Hindlimb muscle (tissue), 1 donor: ENCODE measurements at places on chromosomes 5 and 9. TPM values are rescaled to one million over a fixed set of nuclear protein-coding genes. Genes with fewer than 3 reads are reported as not detected.
A peak's percentile ranks its signal among the peaks of the same experiment; 100 is the strongest.

The REEP5 gene
- polyA plus RNA-seq: 67.5 TPM

The TEX48 gene
- not detected for polyA plus RNA-seq

The TAS2R1 gene
- polyA plus RNA-seq: not detected

The MVB12B gene
- polyA plus RNA-seq: 21.2 TPM

DNA sequence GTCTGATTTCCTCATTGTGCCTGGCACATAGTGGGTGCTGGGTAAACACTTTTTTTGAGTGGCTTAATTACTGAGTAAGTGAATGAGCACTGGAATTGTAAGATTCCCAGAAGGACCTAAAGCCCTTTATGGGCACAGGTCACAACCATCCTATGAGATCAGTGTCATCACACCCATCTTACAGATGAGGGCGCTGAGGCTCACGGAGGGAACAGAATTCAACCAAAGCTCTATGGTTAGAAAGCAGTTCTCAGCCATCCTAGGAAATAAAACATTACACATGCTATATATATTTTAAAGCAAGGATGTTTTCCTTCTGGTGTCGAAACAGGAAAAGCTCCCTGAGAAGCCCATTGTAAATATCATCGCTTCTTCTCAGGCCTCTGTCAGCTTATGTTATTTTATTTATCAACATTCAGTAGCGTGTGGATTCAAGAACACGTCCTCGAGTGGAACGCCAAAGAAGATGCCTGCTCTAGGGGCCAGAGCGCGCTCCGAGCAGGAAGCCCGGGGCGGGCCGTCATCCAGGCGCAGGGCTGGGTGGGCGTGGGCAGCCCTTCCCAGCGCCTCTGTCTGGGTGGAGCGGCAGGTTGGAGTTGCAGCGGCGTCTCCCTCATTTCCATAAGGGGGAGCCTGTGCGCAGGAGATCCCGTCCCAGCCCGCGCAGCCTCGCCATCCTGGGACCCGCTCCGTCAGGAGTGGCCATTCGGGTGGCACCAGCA is 155.8 kb upstream of the SMIM23 start:
- DNase-seq: peak; percentile 69

- DNase-seq: no peak
Measured at GRCh38 chr9:16358751-16359150, 511.7 kb downstream of the BNC2 start.

DNA sequence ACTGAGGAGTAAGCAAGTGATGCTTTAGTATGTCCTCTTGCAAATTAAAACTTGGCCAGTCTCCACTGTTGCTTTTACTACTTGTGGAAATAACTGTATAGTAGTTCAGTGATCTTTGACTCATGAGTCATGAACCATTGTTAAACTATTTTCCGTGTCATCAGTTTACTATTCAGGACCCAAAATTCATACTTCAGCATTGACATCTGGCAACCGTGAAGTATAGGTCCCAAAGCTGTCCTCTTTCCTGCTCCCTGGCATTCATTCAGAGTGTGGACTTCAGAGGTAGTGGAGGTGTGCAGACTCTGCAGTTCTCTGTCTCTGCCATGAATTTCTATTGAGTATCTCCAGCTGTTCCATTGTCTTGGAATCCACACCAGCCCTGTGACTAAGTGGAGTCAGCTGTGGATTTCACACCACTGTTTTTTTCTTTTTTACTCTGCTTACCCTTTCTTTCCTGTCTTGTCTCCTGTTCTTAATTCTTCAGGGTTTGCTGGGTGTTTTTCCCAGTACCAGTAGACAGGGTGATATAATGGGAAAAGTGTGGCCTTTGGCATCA is 7.5 kb downstream of the TDRD7 start:
- no peak for DNase-seq

- no peak for DNase-seq
Measured at GRCh38 chr9:78677326-78677725, 380.4 kb downstream of the PSAT1 start.

GRCh38 chr5:168347368-168348083 is 56.1 kb downstream of the WWC1 start:
- DNase-seq: no peak

GRCh38 chr5:100855295-100855694 is 47.8 kb downstream of the ST8SIA4 start:
- DNase-seq: no peak

GRCh38 chr5:57955511-57955910 is 472.9 kb upstream of the ACTBL2 start:
- no peak for DNase-seq

GRCh38 chr5:179118756-179119414 is 58.7 kb downstream of the ZNF354C start:
- no peak for DNase-seq

DNA sequence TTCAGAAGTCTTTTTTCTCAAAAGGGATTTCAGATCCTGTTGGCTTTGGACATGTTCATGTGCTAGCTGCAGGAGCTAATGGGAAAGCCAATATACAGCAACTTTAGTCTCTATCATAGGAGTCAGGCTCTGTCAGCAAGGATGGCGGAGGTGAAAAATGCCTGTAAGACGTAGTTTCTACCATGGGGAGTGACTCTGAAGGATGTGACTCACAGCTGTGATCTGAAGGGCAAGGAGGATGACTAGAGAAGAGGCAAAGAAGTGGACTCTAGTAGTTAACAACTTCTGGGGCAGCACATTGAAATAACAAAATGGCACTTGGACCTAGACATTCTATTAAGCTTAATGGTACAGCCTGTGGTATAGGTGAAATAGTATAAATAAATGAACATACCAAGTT is 3.1 kb upstream of the NDUFS4 start:
- no peak for DNase-seq

GRCh38 chr9:73074176-73074708 is 77.4 kb upstream of the ANXA1 start:
- DNase-seq: no peak

- DNase-seq: no peak
Measured at GRCh38 chr5:160327818-160328217, 15.5 kb upstream of the CCNJL start.

- peak; percentile 23 for DNase-seq
Measured at GRCh38 chr9:126307322-126308061, 19.1 kb upstream of the MVB12B start.

- DNase-seq: no peak
Measured at GRCh38 chr5:27568811-27569210, 530.4 kb upstream of the CDH9 start.

DNA sequence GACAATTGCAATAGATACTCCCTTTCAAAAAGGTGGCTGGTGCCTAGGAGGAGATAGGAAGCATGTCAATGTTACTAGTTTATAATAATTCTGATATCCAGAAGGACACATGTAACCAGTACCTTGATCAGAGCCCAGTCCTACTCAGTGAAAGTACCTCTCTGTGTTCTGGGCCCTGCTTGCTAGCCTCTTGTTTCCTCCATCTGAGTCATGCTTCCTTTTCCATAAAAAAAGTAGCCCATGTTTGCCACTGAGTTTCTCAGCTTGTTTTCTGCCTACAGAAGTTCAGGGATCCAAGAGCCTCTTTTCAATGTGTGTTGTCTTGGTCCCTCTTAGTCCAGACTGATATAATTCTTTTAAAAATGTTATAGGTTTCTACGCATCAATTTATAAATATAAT is 149.0 kb downstream of the SSBP2 start:
- no peak for DNase-seq

- peak; percentile 95 for DNase-seq
Measured at GRCh38 chr5:139637438-139638089, 10.6 kb upstream of the CXXC5 start.

GRCh38 chr9:4235871-4236804 is 63.7 kb downstream of the GLIS3 start:
- DNase-seq: no peak

DNA sequence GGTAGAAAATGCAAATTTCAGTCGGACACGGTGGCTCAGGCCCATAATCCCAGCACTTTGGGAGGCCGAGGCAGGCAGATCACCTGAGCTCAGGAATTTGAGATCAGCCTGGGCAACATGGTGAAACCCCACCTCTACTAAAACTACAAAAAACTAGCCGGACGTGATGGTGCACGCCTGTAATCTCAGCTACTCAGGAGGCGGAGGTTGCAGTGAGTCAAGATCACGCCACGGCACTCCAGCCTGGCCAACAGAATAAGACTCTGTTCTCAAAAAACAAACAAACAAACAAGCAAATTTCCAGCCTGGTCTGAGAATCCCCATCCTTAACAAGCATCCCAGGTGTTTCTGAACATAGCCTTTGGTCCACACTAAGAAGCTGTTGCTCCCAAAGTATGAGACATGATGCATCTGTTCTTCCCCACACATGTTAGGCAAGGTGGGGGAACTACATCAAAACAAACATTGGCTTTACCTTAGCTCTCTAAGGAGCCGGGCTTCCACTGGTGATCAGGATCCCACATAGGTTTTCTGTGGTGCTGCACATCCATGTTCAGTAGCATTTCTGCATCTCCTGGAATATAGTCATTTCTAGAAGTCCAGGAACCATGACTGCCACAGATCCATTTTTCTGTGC is 92.5 kb upstream of the DMRT1 start:
- no peak for DNase-seq

DNA sequence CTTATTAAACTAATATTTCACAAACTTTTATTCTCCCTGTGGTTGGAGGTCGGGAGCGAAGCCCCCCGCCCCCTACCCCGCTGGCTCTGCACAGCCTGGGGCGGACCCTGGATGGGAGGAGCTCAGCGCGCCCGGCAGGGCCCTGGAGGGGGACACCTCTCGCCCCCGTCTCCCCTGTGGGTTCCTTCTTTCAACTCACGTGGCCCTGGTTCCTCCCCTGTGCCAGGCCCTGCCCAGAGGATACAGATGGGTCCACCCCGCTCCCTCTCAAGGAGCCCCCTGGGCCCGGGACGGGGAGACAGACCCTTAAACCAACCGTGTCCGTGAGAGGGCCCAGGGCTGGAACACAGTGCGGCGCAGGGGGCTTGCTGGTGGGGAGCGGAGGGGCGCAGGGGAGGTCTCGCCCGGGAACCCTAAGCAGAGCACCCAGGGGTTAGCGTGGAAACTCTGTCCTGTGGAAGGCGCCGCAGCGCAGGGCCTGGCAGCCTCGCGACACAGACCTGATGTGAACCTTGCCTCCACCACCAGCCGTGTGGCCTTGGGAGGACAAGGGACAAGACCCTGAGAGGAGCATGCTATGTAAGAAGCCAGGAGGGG is 103.7 kb upstream of the MVB12B start:
- DNase-seq: no peak

DNA sequence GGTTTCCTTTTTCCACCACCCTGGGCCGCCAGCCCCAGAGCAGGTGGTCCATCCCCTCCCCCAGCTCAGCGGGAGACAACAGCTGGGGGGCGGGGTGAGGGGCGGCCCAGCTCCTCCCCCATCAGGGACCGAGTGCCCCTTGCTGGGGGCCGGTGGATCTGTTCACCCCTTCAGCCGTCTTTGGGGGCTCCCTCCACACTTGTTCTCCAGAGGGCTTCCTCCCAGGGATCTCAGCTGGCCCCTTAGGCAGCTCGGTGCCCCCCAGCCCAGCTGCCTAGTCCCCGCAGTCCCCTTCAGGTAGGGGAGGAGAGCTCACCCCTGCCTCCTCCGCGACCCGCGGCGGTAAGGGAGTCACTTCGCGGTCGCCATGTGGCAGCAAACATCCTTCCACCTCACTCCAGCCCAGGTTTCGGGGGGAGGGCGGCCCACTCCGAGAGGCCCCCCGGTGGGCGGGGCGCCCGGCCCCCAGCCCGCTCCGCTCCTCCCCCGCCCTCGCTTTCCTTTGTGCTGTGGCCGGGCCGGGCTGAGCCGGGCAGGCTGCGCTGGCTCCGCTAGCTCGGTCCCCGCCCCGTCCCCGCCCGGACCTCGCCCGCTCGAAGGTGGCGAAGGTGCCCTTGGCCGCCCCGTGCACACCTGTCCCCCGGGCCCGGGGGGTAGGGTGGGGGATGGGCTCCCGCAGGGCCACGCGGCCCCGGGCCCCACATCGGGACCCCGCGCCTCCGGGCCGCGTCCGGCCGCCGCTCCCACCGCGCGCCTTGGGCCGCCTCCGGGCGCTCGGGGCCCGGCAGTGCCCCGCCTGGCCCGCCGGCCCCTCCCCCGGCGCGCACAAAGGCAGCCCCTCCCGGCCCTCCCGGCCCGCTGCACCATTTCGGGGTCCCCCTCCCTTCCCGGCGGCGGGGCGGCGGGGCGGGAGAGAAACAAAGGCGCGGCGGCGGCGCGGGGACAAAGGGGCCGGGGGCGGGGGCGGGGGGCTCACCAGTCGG is 683 bp downstream of the DBN1 start:
- no peak for DNase-seq

GRCh38 chr5:94423411-94423810 is 195.0 kb downstream of the KIAA0825 start:
- DNase-seq: no peak

- no peak for DNase-seq
Measured at GRCh38 chr5:92886751-92887150, 694.3 kb downstream of the NR2F1-AS1 start.

DNA sequence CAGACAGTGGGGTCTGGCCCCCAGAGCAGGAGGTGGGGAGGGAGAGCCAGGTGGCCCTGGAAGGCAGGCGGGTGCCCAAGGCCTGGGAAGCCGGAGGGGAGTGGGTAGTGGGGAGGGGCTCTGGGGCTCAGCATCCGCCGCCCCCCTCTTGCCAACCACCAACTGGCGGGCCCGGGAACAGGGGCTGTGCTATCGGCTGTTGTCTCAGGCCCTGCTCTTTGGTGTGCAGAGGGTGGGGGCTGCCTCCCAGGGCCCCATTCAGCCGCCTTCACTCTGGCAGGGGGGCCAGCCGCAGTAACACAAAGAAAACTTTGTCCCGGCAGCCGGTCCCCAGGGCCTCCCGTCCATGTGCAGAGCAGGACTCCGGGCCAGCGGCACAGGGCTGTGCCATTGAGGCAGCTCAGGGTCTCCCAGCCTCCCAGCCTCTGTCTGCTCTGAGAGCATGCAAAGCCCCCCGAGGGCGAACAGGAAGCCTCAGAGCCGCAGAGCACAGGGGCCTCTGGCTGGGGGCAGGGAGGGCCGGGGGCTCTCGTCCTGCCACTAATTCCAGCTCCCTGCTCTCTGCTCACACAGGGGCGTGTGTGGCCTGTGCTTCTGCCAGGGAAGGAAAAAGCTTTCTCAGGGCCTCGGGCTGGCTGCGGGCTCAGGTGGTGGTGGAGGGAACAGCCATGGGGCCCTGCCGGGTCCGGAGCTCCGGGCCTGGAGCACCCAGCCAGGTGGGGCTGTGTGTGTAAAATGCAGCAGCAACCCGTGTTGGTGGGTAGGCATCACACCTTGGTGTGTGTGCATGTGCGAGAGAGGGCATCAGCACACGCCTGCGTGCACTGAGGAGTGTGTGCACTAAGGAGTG is 54.2 kb upstream of the NOTCH1 start:
- DNase-seq: no peak

DNA sequence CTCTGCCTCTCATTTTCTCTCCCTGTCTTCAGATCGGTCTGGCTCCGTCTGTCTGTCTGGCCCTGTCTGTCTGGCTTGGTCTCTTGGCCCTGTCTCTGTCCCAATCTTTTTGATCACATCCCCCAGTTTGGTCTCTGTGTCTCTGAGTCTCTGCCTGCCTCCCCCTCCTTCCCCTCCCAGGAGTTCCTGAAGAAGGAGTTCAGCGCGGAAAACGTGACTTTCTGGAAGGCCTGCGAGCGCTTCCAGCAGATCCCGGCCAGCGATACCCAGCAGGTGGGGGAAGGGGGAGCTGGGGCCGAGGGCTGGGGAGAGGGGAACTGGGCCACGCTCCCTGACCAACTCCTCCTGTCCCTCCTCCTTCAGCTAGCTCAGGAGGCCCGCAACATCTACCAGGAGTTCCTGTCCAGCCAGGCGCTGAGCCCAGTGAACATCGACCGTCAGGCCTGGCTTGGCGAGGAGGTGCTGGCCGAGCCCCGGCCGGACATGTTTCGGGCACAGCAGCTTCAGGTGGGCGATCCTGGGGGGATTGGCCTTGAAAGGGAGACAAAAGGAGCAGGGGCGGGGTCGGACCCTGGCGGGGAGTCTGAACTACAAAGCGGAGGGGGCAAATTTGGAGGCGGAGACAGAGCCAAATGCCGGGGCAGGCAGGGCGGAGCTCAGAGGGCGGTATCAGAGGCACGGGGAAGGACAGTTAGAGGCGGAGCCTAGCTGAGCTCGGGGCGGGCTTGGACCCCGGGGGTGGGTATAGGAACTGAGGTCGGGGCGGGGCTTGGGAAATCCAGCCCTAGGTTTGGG is 9.0 kb downstream of the RGS14 start:
- peak; percentile 90 for DNase-seq
